ENCODE measurements at places on chromosomes 1 and 21.

GRCh38 chr1:36480161-36480560 is 2.6 kb downstream of the CSF3R start:
- DNase-seq: no peak

DNA sequence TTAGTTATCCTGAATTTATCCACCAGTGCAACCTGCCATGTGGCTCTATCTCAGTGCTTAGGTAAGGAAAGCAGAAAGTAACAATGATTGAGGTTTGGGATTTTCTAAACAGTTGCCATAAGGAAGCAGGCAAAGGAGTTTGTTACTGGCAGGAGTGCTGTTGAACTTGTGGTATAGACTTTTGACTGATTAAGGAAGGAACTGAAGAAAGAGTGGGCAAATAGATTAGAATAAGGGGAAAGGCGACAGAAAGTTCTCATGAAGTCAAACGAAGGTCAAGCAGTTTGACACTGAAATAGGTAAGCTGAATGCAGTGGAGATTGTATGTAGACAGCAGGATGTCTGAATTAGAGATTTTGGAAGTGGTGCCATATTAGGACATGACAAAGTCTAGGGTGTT is 24.2 kb upstream of the CR2 start:
- DNase-seq: no peak

DNA sequence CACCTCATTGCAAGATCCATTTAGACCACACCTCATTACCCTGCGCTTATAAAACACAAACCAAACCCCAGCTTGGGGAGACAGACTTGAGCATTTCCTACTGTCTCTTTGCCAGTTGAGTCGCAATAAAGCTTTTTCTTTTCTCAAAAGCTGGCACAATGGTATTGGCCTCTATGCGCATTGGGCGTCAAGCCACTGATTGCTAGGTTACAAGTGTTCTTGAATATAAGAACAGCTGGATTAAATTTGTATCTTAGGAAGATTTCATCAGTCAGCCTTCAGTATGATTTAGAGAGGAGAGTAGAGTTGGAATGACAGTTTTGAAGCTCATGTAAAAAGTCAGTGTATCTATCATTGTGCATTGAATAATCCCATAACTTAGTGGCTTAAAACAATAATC is 84.9 kb upstream of the RAB4A start:
- DNase-seq: no peak

DNA sequence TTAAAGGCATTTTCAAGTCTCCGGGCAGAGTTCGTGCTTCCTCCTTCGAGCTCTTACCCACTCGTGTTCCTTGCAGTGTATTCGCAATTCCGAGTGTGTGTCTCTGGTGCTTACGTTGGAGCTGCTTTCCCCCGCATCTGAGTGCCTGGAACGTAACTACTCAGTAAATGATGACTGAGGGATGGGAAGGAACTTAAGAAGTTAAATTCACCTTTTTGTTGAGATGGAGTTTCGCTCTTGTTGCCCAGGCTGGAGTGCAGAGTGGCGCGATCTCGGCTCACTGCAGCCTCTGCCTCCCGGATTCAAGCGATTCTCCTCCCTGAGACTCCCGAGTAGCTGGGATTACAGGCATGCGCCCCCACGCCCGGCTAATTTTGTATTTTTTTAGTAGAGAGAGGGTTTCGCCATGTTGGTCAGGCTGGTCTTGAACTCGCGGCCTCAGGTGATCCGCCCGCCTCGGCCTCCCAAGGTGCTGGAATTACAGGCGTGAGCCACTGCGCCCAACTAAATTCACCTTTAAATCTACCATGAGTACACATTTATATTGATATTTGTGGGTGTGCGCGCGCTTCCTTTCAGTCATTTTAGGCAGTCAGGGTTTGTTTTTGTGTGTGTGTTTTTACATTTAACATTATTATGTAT is 837 bp downstream of the NDUFS5 start:
- no peak for DNase-seq

DNA sequence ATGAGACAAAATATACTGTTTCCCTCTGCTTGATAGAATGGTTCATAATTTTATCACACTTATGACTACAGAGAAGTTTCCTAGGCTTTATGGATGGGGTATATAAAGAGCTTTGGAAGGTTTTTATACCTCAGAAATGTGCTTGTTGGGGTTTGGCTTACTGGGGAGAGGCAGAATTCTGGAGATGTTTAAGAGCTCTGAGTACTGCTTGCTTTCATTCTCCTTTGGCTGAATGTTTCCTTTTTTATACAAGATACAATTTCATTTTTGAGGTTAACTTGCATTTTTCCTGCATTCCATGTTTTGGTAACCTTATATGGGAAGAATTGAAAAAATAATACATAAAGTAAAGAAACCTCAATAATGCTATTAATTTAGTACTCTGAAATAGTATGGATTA is 157.7 kb upstream of the COL11A1 start:
- no peak for DNase-seq

DNA sequence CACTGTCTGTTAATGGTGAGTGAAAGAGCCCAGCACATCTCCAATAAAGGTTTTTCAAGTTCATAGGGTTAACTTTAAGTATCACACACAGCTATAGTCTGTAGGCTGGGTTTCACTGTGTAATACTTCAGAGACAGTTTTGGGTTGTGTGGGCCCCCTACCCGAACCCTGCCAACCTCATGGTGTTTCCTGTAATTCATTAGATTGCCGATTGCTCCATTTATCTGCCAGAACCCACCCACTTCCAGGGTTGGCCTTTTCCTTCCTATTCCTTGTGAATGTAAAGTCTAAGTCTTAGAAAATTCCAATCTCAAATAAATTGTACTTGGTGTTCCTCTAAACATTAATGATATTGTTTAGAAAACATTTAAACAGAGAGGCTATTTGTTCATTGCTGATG is 43.6 kb downstream of the CTTNBP2NL start:
- no peak for DNase-seq

GRCh38 chr1:223748405-223748772 is 36.0 kb downstream of the CAPN2 start:
- DNase-seq: no peak

DNA sequence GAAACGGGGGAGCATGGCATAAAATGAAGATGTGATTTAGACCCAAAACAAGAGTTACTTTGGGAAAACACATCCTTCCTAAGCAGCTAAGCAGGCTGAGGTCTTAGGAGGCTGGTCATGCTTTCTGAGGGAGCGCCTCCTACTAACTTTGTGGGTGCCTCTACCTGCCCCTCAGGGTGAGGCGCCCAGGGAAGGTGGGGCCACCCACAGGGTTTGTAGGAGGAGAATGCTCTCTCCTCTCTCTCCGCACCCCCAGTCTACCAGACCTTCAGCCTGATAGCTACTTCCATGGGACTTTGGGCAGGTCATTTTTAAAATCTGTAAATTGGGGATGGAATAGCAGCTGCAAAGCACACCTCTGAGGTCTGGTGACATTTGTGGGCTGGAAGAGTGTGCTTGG is 23.8 kb downstream of the SLC27A3 start:
- no peak for DNase-seq

DNA sequence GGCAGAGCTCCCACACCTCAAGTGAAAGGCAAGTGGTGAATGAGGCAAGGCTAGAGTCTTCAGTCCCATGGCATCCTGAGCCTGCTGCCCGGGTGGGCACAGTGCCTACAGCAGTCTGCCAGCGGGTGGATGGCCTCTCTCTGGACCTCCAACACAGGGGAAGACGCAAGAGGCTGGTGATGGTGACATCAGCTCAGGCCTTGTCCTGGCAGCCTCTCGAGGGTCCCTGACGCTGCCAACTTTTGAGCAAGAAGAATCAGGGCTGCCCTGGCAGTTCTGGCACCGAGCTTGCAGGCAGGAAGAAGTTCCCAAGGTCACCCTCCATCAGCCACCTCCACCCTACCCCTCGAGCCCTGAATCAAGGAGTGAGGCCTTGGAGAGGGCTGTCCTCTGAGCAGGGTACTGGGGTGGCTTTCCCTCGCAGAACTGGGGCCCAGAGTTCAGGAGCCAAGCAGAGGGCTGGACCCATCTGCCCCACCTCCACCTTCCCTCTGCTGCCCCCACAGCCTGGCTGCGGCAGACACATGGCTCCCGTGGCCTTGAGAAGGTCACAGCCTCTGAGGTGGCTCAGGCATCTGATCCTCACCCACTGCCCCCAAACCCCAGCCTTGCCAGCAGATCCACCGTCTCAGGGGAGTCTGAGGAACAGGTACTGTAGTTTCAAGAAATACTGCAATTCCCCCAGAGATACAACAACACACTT is 5.8 kb downstream of the RAP1GAP start:
- no peak for DNase-seq

- no peak for DNase-seq
Measured at GRCh38 chr1:15354580-15354965, 55.1 kb upstream of the EFHD2 start.

DNA sequence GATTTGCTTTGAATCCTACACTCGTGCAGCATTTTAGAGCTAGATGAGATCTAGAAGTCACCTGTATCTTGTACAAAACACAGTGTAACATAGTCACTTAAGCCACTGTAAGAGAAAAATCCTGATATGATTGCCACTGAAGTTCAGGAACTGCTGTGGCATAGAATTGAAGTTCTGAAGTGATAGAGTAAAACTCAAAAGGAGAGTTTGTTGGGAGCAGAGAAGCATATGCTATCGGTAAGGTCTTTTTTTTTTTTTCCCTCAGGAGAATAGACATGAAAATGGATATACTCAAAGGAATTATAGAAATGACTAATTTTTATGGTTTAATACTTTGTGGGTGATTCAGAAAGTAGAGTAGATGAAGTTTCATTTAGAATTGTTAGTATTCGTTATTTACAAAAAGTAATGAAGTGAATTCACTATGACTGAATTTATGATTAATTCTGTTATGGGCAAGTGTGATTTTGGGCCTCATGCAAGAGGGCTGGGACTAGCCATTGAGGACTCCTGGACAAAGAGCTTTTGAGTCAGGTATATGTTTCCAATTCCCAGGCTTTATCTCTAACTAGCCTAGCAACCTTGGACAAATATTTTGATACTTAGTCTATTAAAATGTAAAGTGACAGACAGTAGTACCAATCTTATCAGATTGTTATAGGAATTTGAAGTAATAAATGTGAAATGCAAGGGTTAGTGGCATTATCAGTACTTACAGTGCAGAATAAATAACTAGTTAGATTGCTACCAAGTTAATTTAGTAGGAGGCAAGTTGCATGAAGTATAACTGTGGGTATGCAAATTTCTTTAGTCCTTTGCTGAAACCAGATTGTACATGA is 3.1 kb downstream of the KCTD3 start:
- DNase-seq: no peak

GRCh38 chr1:192561301-192561700 is 14.3 kb upstream of the RGS1 start:
- no peak for DNase-seq

DNA sequence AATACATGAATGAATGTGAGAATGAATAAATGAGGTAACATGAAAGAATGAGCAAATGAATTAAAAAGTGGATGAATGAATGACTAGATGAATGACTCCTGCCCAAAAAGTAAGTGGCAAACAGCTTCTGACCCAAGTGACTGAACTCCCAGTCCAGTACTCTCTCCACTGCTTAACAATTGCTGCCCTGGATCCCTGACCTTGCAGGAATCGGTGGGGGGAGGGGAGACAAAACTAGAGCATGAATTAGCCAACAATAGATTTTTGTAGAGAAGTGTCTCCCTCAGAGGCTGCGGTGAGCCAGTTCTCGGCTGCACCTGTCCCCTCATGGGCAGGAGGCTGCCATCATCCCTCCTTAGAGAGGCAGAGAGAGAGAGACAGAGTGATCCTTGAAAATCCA is 5.9 kb upstream of the GRIK3 start:
- no peak for DNase-seq

DNA sequence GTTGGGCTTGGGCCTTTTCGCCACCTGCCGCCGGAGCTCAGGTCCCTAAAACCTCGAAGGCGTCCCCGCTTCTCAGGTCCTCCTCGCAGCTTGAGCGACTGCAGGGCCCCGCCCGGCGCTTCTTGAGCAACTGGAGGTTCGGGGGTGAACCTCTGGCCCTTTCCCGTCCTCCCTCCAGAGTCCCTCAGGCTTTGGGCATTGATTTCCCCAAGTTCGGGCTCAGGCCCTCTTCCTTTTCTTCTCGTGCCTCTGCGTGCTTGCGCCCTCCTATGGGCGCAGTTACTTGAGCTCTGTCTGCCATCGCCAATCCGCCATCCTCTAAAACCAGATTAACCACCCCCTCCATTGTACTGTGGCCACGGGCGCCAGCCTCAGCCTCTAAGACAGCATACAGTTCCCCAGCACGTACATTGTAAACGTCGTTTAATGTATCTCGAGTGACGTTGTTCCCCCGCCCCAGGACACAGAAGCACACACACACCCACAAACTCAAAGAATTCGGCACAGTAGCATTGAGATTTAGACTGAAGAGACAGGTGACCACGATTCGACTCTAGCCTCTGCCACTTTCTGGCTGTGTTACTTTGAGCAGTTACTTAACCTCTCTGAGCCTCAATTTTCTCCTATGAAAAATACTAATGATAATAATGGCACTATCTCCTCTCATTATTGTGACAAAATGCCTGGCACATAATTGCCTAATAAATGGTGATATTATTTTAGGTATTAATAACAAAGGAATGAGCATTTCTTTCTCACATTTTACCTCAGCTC is 22.6 kb downstream of the BTG2 start:
- peak; percentile 73 for DNase-seq

DNA sequence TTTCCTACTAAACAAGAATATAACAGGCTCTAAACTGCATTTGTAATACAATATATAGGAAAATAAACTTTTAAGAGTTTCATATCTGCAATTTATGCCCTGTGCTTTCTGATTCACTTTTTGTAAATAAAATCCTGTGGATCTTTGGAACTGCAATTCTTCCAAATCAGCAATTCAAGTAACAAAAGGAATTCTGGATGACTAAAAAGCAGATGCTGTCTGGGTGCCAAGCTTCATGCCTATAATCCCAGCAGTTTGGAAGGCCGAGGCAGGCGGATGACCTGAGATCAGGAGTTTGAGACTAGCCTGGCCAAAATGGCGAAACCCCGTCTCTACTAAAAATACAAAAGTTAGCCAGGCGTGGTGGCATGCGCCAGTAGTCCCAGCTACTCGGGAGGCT is 6.3 kb downstream of the NME7 start:
- no peak for DNase-seq

GRCh38 chr1:99751877-99752504 is 14.4 kb downstream of the FRRS1 start:
- no peak for DNase-seq

GRCh38 chr21:17295997-17296396 is 216.8 kb upstream of the CXADR start:
- DNase-seq: no peak

Data from effector CD4-positive, alpha-beta T cell (primary cell).